HS-27A (cell line): ENCODE measurements at places on chromosomes 16 and 17.
A peak's percentile ranks its signal among the peaks of the same experiment; 100 is the strongest.

- no peak for DNase-seq
These were observed 450.3 kb downstream of the SHISA9 start for GRCh38 chr16:13351601-13352217.

- no peak for DNase-seq
These were observed 7.3 kb upstream of the IL34 start for GRCh38 chr16:70638814-70639792.

DNA sequence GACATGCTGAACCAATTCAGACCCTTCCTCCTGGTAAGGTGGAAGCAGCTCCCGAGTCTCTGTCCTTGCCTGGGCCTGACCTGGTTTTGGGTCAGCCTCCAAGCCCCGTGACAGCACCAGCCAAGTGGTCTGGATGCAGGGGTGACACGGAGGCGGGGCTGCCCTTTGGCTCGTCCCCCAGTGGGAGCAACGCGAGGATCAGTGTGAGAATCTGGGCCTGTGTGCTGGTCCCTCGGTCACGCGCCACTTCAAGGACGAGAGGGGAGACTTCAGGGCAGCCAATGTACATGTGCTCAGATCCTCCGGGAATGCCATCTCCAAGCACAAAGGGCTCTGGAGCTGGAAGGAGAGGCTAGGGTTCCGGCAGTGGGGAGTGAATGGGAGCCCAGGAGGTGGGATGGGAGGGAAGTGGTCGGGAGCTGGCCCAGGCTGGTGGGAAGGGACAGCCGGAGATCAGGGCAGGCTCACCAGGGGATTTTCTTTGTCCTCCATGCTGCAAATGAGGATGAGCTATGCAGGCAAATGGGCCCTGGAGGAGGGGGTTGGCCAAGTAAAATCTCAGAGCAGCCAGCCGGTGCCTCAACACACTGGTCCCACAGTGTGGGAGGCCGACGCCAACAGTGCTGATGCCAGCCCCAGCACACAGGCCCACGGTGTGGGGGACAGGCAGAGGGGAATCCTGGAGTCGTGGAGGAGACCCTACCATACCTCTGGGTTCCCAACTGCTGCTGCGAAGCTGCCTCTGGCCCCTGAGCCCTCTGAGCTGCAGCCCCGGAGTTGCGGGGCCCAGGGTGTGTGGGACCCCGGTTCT, 4.2 kb upstream of the NDRG4 start:
- no peak for DNase-seq

- DNase-seq, result no peak
These were observed 648.5 kb upstream of the RBFOX1 start for GRCh38 chr16:6684076-6684673.

GRCh38 chr17:4506892-4507291, 8.2 kb downstream of the SPNS2 start:
- DNase-seq, result no peak

DNA sequence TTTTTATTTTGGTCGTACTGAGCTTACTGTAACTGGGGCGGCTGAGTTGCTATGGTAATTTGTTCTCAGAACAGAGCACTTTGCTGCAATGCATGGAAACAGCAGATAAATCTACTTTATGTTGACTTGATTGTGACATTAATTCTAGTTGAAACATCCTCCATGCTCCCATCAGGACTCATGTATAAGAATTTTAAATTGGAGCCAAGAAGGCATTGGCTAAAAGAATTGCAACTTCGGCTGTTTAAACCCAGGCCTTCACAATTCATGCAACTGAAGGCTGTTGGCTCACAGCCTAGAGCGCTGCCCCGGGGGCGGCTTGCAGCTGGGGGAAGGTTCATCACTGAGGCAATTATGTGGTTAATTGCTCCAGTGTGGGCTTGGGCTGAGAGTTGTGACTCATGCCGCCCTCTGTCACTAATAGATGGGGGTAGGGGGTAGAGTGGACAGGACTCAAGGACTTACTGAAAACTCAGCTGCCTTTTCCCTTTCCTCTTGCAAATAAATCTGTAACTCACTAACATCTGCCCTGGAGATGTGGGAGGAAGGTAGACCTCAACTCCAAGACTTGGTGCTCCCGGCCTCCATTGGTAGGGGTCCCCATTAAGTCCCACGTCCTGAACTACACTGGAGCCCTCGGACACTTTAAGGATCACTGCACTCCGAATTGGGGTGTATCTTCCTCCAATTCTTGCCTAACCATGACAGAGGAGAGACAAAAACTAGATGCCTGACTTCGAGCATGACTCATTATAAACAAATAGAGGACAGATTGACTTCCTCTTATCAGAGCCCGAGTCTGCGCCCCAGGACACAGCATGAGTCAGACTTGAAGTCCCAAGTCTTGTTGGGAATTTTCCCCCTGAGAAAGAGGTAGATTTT, 37.5 kb downstream of the ERCC4 start:
- DNase-seq, result peak; percentile 67

GRCh38 chr16:79595931-79596450, 4.5 kb downstream of the MAF start:
- DNase-seq, result no peak

DNA sequence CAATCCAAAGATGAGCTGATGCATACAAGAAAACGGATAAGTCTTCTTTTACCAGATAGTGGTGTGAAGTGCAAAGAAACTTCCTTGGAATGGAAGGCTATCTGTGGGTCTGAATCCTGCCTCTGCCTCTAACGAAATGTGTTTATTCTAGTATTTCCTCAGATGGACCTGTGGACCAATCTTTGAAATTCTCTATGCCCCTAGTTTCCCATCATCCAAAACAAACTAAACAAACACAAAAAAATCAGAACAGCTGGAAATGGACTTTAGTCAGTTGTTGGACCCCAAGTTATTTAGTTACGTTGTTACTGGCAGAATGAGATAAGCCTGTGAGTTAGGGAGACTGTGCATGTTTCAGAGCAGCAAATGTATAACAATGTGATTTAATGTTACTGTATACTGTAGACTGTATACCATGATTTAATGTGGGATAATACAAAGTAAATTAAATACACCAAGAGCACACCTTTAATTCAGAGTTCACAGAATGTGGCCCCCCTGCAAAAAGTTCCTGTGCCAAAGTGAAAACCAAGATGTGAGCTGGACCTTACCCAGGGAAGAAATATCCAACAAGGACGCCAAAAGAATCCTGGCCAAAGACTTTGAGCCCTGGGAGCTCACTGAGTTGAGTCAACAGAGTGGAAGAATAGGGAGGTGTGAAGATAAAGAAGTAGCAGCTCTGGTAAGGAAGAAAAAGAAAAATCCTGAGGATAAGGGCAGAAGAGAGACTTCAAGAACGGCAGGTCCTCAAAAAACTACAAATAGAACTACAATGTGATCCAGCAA, 255.2 kb downstream of the CNTNAP4 start:
- no peak for DNase-seq

DNA sequence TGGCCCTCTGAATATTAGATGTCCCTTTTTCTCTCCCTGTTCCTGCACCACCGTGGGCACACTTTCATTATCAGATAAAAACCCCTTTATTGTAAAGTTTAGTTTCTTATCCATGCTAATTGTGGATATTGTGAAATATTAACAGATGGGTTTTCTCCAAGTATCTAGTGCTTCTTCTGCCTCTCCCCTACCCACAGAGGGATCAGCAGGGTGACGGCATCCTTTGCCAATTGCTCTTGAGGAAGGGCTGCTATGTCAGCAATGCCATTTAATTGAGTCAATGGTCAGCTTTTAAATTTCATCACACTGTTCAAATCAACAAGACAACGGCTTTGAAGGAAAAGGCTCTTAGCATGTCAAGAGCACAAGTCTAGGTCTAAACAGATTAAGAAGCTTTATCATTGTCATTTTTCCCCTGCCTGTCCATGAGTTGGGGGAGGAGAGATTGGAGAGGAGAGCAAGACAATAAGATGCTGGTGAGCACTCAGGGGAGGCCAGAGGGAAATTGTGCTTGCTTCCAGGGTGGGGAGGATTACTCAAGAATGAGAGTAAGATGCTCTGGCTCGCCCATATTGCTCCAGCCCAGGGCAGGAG, 443.0 kb upstream of the CCL2 start:
- DNase-seq, result no peak
